ENCODE measurements at places on chromosomes 6 and 20.
A peak's percentile ranks its signal among the peaks of the same experiment; 100 is the strongest.

DNA sequence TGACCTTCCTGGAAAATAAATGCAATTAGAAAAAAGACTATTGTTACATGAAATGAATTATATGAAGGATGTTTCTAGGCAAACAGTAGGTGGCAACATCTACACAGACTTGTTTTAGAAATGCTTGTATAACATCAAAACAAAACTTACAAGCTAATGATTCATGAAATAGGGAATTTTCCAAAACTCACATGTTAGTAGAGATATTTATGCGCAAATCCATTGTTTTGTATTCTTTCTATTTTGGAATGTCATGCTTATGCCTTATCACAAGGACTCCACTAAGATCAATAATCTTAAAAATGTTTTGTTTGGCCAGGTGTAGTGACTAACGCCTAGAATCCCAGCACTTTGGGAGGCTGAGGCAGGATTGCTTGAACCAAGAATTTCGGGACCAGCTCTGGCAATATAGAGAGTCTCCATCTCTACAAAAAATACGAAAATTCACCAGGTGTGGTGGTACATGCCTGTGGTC lies 32.3 kb upstream of the LGSN start:
- DNase-seq, result no peak

DNA sequence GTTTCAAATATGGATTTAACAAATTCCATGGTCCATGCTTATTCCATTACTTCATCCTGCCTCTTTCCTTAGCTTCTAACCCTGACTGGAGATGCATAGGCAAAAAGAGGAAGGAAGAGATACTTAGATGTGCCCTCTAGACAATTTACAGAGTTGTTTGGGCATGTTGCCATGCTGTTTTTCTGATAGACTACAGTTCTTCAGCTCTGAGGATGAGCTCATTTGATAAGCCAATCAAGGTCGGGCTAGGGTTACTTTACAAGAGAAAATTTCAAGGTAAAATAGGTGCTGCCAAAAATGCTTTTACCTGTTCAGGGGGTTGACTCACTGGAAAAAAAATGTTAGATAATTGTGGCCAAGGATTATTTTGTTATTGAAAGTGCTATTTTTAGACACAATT lies 5.9 kb downstream of the HCRTR2 start:
- DNase-seq, result no peak

DNA sequence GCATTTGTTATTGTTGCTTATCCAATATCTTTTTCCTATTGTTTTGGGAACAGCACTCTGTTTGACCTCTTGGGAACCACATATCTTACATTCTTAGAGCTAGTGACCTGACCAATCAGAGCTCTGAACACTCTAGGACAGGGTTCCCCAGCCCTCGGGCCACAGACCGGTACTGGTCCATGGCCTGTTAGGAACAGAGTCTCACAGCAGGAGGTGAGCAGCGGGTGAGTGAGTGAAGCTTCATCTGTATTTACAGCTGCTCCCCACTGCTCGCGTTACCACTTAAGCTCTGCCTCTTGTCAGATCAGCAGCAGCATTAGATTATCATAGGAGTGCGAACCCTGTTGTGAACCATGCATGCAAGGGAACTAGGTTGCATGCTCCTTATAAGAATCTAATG lies 226.0 kb upstream of the TSHZ2 start:
- DNase-seq, result no peak

GRCh38 chr6:26211963-26212362 lies 124.7 kb downstream of the HFE start:
- no peak for DNase-seq

- DNase-seq, result no peak
Measured at GRCh38 chr20:38759106-38759505, 10.8 kb downstream of the ACTR5 start.

- DNase-seq, result no peak
Measured at GRCh38 chr20:43543138-43543537, 15.7 kb upstream of the SGK2 start.

- no peak for DNase-seq
Measured at GRCh38 chr20:38798266-38798665, 7.2 kb upstream of the PPP1R16B start.

GRCh38 chr6:3911614-3912336 lies 62.6 kb downstream of the FAM50B start:
- DNase-seq, result peak; percentile 88

Measured in RWPE2 (cell line).